ENCODE measurements at places on chromosomes 16 and 17. TPM values are rescaled to one million over a fixed set of nuclear protein-coding genes. Genes with fewer than 3 reads are reported as not detected.

- peak; percentile 26 for DNase-seq
Measured at GRCh38 chr16:86834451-86835035, 256.2 kb downstream of the FOXL1 start.

DNA sequence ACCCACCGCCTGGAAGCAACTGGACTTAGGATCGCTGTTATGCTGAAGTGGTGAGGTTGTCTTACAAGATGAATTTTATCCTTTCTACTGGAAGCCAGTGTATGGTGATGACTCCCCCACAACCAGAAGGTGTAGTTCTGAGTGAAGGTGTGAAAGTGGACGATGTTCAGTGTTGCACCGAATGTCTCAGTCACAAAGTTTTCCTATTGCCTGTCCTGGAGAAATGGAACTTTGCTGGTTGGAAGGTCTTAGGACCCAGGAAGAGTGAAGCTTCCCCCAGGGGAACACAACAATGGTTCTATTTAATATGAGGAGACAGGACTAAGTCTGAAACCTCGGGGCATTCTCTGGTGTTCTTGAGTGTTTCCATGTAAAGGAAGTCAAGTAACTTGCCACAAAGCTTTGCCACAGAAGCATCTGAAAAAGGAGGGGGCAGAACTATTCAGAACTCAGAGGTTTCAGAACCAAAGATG lies 44.2 kb downstream of the USP22 start:
- peak; percentile 89 for DNase-seq

- DNase-seq = no peak
Measured at GRCh38 chr16:27754788-27755690, 205.1 kb downstream of the KATNIP start.

GRCh38 chr17:62819511-62820221 lies 11.6 kb upstream of the MARCHF10 start:
- DNase-seq = peak; percentile 88

MMP2 gene
- 1.7 TPM for total RNA-seq

P2RX1 gene
- not detected for total RNA-seq

TBC1D3I gene
- not detected for total RNA-seq

DNA sequence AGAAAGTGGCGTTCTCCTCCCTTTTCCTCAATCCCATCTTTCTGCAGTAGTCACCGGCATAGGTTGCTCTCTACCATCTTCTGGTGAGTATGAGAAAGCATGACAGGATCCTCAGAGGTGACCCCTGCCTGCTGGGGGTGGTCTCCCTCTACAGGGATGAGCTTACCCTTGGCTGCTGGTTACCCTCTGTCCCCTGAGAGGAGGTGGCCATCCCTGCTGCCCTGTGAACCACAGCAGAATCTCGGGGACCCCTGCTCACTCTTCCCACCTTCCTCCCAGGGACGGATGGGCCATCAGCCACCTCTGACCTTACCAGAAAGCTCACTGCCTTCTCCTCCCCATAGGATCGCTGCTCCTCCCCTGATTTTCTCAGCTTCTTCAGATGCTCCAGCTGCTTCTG lies 7.8 kb downstream of the MEFV start:
- no peak for DNase-seq

CCL14 gene
- not detected for total RNA-seq

CRHR1 gene
- 0.27 TPM for total RNA-seq

DNA sequence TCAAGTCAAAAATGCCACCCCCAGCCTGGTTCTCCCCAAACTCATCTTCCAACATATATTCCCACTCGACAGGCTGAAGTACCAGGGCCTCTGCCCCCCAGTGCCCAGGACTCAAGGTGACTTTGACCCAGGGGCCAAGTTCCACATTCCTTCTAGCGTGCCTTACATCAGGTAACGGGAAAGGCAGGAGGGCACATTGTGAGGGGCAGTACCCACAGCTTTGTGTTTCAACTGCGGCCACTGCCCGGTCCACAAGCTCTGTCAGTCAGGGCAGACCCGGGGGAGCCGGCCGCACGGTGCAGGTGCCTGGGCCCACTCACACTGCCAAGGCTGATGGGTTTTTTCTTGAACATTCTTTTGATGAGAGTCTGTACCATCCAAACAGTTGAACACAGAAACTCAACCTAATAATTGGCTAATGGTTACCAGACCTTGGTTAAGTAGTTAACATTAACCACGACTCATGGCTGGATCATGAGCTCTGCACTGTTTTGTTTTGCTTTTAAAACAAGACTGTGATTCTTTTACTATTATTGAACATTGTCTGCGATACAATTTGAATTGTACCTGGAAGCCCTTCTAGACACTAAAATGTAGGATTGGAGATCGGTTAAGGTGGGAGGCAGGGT lies 17.6 kb downstream of the ACE start:
- DNase-seq = no peak

DNA sequence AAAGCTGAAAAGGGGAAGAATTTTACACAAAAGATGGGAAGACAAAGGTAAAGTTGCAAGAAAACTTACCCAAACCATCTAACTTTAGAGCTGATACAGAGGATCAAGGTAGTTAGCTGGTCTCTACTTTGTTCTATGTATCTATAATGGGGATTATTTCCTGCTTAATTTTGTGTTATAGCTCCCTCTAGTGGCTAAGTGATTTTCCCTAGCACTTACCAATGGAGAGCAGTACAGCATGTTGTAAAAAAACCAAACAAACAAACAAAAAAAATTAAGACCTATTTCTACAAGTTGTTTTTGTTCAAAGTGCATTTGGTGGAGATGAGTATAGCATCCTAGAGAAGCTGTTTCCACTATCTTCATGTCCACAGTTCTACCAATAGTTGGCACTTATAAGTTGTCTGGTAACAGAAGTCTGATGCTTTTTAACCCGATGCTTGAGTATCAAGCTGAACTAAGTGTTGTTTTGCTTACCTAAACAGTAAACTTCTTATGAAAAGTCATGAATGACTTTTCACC lies 7.5 kb downstream of the SRSF1 start:
- DNase-seq = peak; percentile 88

GRCh38 chr16:73052576-73052975 lies 4.6 kb upstream of the ZFHX3 start:
- no peak for DNase-seq

DNA sequence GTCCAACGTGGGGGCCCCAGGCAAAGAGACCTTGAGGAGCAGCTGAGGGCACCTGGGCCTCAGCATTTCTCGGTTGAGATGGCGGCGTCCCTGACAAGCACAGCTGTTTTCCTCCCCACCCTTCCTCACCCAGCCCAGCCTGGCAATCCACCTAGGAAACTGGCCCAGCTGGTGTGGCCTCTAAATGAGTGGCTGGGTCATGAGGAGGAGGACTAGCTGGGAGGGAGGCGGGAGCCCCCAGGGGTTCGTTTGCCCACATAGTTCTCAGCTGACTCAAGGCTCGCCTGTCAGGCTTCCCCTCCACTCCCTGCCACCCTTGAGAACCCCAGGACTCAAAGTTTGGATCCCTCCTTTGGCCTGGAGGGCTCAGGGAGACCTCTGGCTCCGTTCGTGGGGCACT lies 5.9 kb downstream of the RNF222 start:
- no peak for DNase-seq

DNA sequence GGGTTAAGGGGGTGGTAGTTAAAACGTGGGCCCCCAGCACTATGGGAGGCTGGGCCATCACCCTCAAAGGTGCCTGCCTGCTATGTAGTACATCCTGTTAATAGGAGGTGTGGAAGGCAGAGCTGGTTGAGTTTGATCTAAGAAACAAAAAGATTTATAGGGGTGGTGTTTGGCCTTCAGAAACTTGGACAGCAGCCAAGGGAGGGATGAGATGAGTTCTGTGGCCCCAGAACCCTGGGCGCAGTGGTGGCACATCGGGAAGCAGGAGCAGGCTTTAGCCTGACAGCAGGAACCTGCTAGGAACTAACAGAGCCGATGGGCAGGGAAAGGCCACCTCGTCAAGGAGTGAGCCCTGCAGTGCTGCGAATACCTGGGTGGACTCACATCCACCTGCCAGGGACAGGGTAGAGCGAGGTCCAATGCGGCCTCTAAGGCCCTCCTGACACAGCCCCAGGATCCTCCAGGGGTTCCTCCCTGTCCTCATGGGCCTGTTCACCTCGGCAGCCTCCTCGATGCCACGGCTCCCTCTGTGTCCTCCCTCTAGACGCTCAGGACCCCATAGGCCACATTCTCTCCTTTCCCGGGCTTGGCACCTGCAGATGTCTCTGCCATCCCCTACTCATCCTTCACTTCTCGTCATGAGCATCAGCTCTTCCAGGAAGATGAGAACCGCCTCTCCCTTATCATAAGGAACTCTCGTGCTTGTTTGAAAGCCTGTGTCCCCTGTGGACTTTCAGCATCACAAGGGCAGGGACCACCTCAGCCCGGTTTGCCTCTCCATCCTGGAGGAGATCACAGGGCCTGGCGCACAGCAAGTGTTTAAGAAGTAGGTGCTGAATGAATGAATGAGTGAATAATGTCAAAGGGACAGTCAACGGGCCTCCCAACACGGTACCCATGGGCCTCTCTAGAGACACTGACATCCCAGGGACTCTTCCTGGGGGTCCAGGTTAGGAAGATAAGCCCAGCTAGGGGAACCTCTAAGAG lies 103.5 kb upstream of the TNRC6C start:
- no peak for DNase-seq

DNA sequence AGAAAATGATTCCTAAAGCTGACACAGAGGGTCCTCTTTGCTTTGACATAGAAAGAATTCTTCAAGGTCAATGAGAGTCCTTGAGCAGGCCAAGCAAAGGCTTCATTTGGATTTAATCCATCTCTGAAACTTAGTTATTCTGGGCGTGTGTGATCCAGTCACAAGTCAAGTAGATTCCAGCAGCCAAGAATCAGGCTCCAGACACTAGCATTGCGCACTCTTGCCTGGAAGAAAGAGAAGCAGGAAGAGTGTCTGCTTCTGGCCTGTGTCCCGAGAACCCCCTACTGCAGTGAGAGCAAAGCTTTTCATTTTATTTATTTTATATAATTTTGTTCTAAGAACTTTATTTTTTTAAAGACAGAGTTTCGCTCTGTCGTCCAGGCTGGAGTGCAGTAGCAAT lies 88.2 kb upstream of the CACNG5 start:
- no peak for DNase-seq

DNA sequence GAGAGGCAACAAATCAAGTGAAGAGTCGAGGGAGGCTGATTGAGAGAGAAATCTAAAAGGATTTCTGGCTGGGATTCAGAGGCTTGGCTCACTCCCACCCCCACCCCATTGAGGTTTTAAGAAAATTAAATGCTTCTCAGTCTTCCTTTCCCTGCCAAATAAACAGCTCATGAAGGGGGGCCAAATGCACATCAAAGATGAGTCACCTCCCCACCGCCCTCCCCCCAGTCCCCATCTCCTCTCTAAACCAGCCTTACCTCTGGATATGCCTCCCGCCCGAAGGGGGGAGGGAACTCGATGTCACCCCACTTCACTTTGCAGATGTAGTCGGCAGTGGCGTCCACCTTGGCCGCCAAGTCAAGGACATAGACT lies 11.6 kb downstream of the ACLY start:
- DNase-seq = no peak

DNA sequence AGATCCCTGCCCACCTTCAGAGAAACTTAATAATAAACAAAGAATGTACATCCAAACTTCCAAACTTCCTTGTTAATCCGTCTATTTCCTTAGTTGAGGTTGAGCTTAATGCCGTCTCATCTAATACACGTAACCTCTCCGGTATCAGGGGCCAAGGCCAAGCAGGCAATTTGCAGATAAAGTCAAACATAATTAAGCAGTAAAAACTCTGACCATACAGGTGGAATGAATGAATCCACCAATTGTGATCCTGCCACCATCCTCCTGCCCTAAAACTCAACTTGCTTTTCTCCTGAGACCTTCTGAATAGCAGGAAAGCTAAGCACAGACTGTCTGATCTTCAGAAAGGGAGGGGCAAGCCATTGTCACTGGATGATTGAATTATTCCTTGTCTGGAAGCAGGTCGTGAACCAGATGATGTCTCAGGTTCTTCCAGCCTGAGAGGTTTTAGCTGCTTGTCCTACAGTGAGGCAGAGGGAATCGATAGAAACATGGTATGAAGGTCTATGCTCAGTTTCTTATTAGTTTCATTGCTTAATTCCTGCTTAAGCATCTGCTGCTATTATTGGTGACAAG lies 1111.8 kb upstream of the EEF2KMT start:
- no peak for DNase-seq

DNA sequence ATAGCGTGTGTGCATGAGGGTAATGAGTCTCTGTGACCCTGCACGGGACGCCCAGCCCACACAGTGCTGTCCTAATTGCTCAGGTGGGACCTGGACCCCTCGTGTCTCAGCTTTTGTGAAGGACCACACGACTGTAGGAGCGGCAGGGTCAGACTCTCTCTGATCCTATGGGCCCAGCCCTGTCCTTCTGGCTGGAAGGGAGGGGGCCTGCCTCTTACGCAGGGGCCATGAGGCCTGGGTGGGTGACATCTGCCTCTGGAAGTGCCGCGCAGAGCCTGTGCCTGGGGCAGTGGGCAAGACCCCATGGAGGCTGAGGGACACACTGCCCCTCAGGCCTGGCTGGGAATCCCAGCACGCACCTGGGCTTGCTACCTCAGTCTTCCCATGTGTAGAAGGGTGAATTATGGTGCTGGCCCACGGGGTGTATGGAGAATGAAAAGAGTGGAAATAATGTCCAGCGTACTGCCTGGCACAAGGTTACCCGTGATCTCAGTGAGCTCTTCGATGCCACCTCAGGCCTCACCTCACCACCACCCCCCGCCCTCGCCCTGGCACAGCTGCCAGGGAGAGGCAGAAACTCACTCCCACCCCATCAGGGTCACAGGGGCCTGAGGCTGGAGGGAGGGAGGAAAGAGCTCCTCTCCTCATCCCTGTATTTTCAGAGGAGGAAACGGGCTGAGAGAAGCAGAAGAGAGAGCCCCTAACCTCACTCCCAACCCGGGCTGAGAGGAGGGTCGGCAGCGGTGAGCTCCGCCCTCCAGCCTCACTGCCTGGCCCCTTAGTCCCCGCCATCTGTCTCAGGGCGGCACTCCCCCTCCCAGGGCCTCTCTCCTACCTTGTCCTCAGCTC lies 27.1 kb upstream of the DBNDD1 start:
- no peak for DNase-seq

DNA sequence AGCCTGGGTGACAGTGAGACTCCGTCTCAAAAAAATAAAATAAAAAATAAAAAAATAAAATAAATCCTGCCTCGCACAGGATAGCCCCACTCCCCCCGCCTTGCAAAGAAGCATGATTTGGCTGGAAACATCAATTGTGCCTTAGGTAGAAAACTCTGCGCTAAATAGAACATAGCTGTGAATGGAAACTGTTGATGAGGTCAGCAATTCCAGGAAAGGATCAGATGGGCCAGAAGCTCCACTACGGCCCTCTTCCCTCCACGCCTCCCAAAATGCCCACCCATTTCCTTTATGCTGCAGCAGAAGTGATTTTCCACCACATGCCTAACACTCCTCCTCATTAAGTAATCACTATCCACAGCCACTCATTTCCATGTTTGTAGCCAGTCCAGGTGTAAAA lies 473.4 kb downstream of the XYLT1 start:
- DNase-seq = no peak

SNX20 gene
- not detected for total RNA-seq

SSTR5 gene
- total RNA-seq = not detected

- DNase-seq = no peak
Measured at GRCh38 chr16:73255031-73255430, 207.1 kb upstream of the ZFHX3 start.
